ENCODE measurements at places on chromosomes 5 and 9.
A peak's percentile ranks its signal among the peaks of the same experiment; 100 is the strongest.

DNA sequence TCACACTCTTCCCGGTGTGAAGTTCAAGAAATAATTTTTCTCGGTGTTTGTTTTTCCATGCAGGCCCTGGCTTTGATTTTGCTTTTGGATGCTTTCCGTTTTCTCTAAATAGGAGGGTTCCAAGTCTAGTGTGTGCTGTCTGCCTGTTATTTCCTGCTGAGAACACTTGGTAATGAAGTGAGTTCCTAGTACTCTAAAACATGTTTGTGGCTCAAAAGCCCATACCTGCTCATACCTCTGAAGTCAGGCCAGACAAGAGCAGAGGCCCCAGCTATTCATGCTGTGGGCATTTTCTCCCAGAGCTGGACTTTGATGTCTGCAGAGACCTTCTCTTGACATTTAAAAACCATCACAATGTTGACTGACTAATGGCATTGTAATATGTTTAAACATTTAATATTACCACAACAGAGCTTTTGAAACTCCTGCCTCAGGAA is 211.2 kb downstream of the GOLPH3 start:
- peak; percentile 10 for DNase-seq

GRCh38 chr5:146301626-146302025 is 37.0 kb upstream of the POU4F3 start:
- peak; percentile 5 for DNase-seq

GRCh38 chr5:72180925-72181324 is 73.7 kb downstream of the MAP1B start:
- DNase-seq: no peak

DNA sequence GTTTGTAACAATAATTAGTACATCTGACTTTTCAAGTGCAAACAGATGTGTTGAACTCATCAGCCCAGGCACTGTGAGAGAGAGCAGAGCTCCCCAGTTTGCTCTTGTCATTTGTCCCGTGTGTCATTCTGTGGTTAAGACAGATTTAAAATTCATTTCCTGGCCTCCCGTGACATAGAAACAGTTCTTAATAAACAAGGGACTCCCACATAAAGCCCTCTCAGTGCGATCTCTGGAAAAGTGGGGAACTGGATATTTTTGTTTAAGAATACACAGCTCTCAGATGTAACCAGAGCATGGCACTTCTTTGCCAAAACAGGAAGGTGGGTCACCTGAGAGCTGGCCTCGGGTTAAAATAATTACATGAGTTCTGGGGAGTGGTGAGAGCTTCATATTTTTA is 58.6 kb downstream of the PRKACG start:
- no peak for DNase-seq

- DNase-seq: peak; percentile 70
Measured at GRCh38 chr5:143001764-143002351, 231.7 kb downstream of the ARHGAP26 start.

GRCh38 chr5:122584411-122585300 is 190.2 kb upstream of the SNX2 start:
- DNase-seq: no peak

DNA sequence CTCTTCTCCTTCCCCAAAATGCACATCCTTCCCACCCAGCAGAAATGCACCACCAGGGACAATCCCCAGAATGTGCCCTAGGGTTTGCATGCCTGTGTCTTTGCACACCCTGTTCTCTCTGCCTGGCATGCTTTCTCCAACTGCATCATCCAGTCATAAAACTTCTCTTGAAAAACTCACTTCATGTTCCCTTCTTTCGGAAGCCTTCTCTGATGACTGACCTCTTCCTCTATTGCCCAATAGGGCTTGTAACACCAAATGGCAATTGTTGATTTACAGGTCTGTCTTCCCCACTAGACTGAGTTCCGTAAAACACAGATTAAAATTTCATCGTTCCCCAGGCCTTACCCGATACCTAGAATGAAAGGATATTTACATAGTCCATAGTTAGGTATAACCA is 83.1 kb upstream of the SPOCK1 start:
- DNase-seq: no peak

- DNase-seq: peak; percentile 33
Measured at GRCh38 chr5:98474782-98475181, 298.7 kb upstream of the RGMB start.

- DNase-seq: no peak
Measured at GRCh38 chr9:108842610-108843295, 13.0 kb downstream of the ACTL7B start.

DNA sequence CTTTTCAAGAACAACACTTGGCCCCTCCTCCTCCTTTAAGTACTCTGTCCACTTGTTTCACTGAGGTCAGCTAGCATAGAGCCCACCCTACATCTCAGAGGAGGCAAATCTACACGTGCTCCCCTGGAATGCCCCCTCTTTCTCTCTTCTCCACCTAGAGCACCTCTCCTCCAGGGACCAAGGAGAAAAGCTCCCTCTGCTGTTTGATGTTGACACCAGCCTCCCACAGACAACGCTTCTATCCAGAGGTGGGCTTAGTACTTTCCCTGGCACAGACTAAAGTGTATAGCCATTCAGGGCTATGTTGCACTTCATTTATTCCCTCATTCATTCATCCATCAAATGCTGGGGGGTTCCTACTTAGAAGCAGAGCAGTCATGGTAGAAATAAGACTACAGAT is 68.2 kb upstream of the TAF1L start:
- DNase-seq: no peak

DNA sequence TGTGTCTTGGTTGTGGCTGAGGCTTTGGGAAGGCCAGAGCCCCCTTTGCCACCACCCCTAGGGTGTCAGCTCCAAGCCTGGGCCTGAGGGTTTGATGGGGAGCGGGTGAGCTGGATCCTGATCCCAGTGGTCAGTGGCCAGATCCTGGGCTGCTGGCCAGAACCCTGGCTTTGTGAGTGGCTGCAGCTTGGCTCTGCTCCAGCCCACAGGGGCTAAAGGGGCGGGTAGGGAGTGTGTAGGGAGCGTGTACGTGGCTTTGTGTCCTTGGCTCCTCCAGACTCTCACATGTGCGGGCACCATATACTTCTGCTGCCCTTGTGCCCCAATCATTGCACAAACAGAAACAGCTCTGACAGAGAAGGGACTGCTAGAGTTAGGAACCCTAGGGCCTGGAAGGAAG is 1.2 kb upstream of the IL11RA start:
- peak; percentile 50 for DNase-seq

DNA sequence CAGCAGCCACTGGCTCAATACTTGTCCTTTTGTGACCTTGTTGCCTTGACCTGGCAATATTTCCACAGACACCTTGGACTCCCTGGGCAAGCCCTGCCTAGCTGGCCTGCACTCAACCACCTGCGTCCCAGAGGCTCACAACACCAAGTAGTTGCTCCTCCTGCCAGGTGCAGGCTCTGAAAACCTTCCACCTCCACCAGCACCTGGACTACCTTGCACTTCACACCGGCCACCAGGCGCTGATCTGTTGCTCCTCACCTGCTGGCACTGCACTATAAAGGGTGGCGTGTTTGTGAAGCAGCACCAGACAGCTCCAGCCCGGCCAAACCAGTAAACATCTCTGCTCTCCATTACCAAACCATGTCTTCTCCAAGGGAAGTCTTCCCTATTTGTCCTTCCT is 997.7 kb downstream of the PTPRD start:
- DNase-seq: no peak

GRCh38 chr9:18611971-18612370 is 138.0 kb downstream of the ADAMTSL1 start:
- no peak for DNase-seq

- DNase-seq: no peak
Measured at GRCh38 chr9:82969291-82969690, 93.7 kb downstream of the RASEF start.

DNA sequence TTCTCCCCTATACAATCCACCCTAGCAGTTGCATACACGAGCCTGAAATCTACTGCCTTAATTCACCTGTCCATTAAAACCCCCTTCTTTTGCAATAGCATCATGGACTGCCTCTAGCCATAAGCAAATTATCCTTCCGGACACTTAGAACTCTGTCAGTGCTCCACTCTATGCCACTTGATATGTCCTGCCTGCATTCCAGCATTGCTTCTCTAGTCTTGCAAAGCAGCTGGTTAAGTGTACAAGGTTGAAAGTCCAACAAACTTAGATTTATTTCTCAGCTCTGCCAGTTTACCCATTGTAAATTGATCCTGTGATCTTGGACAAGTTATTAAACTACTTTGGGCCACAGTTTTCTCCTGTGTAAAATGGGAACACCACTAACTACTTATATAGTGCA is 197.9 kb downstream of the EPB41L4A start:
- DNase-seq: no peak

- no peak for DNase-seq
Measured at GRCh38 chr5:168024306-168024705, 267.1 kb upstream of the WWC1 start.

GRCh38 chr5:31427013-31427723 is 104.7 kb downstream of the DROSHA start:
- DNase-seq: peak; percentile 39

- no peak for DNase-seq
Measured at GRCh38 chr5:97919719-97920118, 736.7 kb upstream of the RIOK2 start.

GRCh38 chr5:72556351-72557166 is 49.3 kb upstream of the ZNF366 start:
- DNase-seq: peak; percentile 68

- no peak for DNase-seq
Measured at GRCh38 chr9:131885144-131885609, 145.3 kb upstream of the RAPGEF1 start.

DNA sequence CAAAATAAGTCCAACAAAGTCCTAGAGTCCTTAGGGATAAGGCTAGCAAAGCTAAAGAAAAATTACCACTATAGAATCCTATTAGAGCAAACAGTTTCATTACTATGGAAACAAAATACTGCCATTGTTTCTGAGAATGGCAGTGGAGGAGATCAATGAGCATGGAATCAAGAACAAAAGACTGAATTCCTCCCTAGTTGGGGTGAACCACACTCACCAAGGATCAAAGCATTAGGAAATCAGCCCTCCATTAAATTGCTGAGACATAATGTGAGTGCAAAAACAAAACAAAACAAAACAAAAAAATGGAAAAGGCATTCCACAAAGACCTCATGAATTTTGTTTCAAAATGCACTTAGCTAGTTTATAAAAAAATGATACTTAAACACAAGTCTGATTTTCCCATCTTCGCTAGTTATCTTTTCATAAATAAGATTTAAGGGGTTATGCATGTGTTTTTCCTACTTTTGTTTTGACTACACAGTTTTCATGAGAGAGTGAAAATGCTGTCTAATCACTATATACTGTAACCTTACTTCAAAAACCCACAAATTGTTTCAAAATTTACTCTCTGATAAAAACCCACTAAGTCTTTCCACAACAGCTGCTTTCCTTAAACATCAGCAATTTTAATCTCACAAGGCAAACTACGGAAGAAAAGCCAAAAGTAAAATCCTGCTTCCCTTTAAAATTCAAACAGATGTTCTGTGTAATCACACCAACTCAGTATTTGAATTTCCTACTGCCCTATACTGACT is 9.7 kb downstream of the SERINC5 start:
- DNase-seq: no peak

GRCh38 chr5:926417-927171 is 33.9 kb downstream of the TRIP13 start:
- peak; percentile 28 for DNase-seq

DNA sequence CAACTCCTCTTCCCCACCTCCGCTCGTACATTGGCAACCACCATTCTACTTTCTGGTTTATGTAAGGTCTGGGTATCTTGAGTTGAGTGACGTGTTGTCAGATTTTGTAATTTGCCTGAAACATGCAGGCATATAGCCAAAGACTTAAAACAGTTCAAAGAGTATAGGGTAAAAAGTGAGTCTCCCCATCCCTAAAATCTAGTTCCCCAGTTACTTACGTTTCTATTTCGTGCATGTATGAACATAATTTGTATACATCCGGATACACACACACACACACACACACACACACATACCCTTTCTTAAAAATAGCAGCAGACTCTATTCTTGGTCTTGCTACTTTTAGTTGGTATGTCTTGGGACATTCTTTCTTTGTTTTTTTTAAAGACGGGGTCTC is 915 bp downstream of the HSDL2 start:
- peak; percentile 60 for DNase-seq

DNA sequence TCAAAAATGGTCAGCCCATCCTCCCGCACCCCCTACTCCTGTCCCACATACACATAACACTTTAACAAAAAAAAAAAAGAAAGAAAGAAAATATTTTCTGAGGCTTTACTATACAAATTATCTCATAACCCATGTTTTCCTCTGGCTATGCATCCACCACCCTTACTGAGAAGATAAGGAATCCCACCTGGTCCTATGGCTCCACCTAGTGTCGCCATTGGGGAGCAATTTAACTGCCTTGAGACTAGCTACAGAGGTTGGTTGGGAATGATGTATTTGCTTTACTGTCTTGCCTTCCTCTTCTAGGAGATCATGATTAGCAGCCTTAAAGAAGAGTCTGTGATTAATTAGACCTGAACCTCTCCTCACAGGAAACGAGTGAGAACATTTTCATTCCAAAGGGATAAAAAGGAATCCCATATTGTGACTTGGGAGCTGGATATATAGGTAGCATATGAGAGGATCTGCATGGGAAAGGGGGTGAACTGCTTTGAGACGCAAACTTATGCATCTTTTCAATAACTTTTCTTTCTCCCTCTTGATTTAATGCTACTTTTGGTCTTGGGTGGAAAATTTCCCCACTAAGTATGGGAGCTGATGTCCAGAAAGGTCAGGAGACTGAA is 77.7 kb upstream of the SELENOP start:
- peak; percentile 74 for DNase-seq

DNA sequence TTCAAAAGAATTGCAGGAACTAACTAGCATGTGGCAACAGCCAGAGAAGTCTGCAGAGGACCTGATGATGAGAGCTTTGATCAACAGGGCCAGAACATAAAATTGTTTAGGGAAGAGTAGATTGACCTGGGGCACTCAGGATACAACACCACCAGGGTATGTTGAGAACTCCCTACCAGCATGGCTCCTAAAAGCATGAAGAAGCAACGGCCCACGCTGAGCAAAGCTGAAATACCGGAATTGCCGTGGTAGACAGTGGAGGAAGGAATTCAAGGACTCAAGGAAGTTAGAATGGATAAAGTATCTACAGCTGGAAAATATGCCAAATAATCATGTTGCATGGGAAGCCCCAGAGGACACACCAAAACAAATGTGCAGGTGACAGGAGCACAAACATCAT is 31.6 kb downstream of the DROSHA start:
- no peak for DNase-seq

GRCh38 chr9:106830527-106831150 is 32.3 kb upstream of the ZNF462 start:
- no peak for DNase-seq

DNA sequence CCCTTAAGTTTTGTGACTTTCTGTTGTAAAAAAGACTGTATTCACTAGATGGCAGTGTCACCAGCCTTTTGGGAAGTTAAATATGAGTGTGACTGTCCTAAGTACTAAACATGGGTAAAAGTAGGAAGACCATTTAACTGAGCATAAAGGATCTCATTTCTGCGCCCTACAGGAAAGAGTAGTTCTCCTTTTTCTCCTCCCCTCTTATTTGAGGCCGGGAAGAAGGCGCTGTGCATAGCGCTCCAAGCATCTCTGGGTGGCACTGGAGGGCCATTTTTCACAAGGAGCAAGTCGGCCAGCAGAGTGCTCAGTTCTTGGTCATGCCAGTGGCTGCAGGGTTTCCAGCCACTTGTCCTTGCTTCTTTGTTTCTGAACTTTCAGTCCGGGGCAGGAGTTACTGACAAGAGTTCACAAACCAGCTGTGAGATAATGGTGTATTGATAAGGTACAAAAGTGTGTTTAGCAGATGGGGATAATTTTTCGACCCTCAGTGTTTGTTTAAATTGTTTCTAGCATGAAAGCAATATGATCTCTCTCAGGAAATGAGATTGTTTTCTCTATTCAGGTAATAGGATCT is 227.6 kb upstream of the DMRT1 start:
- peak; percentile 87 for DNase-seq

GRCh38 chr5:73673161-73673591 is 47.2 kb downstream of the ARHGEF28 start:
- DNase-seq: peak; percentile 95
